ENCODE measurements at places on chromosomes 6 and 20.

GRCh38 chr20:49028684-49029083 is 17.4 kb upstream of the CSE1L start:
- no peak for DNase-seq

DNA sequence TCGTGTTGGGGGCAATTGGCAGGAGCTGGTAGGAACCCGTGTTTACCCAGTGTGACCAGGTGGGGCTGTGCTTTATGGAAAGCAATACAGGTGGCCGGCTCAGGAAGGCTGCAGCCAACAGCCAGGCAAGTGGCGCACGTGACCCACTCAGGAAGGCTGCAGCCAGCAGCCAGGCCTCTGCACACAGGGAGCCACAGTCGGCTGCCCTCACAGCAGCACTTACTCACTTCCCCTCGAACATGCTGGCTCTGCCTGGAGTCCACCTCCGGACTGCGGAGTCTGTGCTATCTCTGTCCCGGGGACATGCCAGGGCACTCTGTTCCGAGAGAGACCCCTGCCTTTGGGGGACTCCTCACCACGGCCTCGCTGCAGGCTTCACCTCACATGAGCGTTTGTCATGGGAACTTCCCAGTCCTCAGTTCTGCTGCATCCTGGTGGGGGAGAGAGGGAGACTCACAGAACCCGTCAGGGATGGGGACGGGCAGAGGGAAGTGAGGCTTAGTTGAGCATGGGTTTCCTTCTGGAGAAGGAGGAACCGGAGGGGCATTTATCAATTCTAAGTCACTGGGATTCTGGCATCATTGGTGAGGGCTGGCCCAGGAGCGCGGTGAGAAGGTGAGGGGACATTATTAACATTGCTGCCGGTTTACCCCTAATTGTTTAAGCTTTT is 76.8 kb downstream of the TTLL2 start:
- no peak for DNase-seq

DNA sequence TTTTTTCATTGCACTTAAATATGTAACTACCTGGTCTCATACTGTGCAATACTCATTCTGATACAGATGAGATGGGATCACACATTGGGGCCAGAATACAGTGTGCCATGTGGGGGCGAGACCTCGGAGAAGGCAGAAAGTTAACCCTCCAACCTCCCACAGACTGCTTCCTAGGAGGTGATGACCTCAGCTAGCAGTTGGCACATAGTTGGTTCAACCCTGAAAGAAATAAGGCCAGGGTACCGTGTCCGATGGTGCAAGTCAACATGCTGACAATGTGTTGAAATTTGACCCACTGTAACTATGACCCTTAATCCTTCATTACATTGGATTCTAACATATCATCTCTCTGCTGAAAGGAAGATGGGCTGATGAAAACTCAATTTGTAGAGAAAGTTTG is 61.9 kb downstream of the GJA10 start:
- no peak for DNase-seq

DNA sequence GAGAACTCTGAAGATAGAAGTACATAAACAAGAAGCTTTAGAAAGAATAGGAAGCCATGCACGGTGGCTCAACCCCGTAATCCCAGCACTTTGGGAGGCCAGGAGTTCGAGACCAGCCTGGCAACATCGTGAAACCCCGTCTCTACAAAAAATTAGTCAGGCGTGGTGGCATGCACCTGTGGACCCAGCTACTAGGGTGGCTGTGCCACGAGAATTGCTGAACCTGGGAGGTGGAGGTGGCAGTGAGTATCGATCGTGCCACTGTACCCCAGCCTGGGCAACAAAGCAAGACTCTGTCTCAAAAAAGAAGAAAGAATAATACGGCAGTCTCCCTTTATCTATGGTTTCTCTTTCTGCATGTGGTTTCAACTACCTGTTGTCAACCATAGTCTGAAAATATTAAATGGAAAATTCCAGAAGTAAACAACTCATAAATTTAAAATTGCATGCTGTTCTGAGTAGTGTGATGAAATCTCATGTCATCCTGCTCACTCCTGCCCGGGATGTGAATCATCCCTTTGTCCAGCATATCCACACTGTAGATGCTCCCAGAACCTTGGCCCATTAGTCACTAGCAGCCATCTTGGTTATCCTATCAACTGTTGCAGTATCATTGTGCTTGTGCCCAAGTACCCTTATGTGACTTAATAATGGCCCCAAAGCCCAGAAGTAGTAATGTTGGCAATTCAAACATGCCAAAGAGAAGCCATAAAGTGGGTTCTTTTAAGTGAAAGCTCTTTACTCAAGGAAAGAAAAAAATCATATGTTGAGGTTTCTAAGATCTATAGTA is 22.1 kb downstream of the DEK start:
- no peak for DNase-seq

- DNase-seq: no peak
Measured at GRCh38 chr6:28653876-28654275, 128.2 kb downstream of the GPX5 start.

Measured in CD4-positive, alpha-beta T cell treated with Interleukin-21 for 1 hour (primary cell).